Muscle of leg (tissue), 16 donors: ENCODE measurements at places on chromosomes 1 and 21. TPM values are rescaled to one million over a fixed set of nuclear protein-coding genes. Genes with fewer than 3 reads are reported as not detected.
A peak's percentile ranks its signal among the peaks of the same experiment; 100 is the strongest.

The NT5C1A gene
- total RNA-seq = 9.3 TPM

The ADAMTS1 gene
- total RNA-seq = 13.4 TPM

DNA sequence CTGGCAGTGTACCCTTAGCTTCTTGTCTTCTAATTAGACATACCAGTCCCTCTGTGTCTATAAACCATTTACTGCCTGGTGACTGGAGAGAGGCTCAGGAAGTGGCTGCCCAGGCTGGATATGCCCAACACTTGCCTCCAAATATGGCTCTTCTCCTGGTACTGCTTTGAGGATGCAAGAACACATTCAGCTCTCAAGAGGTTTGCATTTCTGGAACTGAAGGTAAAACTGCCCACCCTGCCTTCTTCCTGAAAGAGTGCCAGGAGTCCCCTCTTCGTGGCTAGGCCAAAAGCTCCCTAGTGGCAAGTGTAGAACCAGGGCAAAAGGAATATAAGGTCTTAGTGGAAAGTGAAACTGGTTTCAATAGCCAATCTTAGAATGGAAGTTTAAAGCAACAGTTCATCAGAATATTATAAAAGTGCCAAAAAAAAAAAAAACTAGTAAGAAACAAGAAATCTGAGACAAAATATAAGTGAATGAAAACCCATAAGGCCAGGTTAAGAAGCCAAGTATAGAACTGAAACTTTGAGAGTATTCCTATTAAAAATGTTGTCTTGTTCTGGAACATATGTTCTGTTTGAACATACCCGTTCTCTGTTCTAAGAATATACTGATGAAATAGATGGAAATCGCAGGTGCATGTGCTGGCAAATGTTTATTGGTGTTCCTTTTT lies 77.2 kb upstream of the CTTNBP2NL start:
- H3K36me3 ChIP-seq = no peaks in the 10 kb centered on the region
- H3K27ac ChIP-seq = no peak overlapping the region
- DNase-seq = no peak
- H3K4me1 ChIP-seq = peaks cover 37% of the 10 kb centered on the region

DNA sequence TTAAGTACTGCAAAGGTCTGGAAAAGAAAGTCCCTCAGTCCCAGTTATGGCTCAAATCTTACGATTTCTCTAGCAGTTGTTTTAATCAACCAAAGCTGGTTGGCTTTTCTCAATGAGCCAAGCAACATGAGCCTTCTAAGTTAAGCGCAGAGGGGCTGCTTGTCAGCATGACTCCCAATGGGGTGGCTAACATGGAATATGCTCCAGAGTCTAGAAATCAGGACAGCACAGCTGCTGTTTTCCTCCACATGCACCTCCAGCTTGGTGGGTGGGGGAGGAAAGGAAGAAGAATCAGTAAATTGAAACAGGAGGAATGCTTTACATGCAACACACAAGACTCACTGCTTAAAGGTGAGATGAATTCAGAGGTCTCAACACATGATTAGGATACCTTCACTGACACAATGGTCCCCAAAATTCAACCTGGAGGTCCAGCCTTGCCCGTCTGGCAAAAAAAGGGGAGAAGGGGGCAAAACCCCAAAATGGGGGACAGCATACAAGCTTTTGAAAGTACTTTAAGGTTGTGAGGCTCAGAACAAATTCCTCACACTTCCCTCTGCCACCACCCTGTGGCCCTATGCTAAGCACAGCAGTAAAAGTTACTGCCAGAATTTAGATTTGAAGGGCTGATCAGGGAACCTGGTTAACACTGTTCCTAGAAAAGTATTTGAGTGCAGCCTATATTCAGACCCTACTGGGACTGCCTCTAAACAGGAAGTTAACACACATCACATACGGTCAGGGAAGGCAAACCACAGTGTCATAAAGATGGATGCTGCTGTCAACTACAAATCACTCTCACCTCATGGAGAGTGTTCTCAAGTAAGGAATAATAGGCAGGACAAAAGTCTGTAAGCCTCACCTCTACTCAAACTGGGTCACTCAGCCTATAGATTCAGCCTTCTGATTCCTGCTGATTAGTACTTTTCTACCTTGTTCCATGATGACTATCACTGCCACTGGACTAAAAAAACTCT lies 2.6 kb downstream of the GATAD2B start:
- no peaks in the 10 kb centered on the region for H3K27me3 ChIP-seq
- no peak overlapping the region for H3K4me3 ChIP-seq
- no peak overlapping the region for H3K27ac ChIP-seq
- H3K4me1 ChIP-seq = peaks cover 32% of the 10 kb centered on the region

GRCh38 chr1:156816561-156817328 lies at the start of gene SH2D2A:
Gene SH2D2A, minus strand, starts transcription at chr1:156816848. Its CDS starts 140 bp downstream, at chr1:156816708.
- H3K27ac ChIP-seq = peak within 1 kb of the TSS; percentile 23
- peak within 1 kb of the TSS; percentile 4 for H3K4me3 ChIP-seq
- H3K27me3 ChIP-seq = peaks cover 23% of the 10 kb centered on the region
- H3K36me3 ChIP-seq = no peaks in the 10 kb centered on the region
- peak; percentile 77 for DNase-seq
